OCI-M1 (cell line): ENCODE measurements at places on chromosomes 4 and X.

DNA sequence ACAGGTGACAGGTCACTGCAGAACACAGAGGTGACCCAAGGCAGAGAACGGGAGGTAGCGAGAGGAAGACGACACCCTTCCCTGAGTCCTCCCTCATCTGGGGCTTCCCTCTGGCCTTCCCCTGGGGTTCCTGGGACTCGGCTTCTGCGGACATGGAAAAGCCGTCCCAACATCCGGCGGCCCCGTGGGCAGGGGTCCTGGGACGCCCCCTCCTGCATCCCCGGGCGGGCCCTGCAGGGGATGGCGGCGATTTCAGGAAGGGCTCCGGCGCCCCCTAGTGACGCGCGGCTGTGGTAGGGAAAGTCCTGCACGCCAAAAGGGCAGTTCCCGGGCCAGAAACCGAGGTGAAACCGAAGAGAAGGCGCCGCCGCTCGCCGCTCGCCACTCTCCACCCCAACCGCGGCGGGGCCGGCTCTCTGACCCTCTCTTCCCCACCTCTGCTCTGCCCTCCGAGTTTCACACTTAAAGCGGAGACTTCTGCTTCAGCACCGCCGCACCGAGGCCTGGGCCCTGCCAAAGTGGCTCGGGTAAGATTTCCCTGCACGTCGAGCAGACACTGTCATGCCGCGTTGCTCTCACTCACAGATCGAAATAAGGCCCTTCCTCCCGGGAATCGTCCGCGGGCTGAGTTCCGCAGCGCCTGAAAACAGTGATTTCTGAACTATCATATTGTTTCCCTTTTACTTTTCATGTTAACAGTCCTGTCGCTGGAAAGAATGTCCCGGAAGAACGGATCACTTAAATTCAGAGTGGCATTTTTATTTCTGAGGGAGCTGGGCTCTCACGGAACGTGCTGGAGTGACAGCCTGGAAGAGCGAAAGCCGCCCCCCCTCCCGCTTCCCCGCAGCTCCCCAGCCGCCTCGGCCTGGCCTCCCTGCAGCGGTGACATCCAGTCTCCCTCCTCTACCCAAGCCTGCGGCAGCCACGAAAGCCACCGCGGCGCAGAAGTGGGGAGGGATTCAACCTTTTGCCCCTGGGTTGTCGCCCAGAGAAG, 110.6 kb downstream of the DCTD start:
- DNase-seq, result peak; percentile 80

- DNase-seq, result no peak
Observed at GRCh38 chr4:142331132-142331531, 515.0 kb downstream of the INPP4B start.

DNA sequence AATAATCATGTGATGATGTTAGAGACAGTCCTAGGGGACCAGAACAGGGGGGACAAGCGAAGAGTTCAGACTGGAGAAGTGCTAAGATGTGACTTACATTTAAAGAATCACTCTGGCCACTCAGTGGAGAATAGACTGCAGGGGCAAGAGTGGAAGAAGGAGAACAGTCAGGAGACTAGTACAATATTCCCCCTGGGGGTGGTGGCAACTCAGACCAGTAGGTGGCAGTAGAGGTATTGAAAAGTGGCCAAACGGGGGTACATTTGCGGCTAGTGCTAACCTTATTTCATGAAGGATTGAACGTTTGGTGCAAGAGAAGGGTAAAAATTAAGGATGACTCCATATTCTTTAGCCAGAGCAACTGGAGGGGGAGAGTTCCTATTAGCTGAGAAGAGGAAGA, 2.7 kb upstream of the BMX start:
- DNase-seq, result peak; percentile 85

GRCh38 chrX:24153796-24154189, 4.3 kb downstream of the ZFX start:
- DNase-seq, result peak; percentile 1

- peak; percentile 64 for DNase-seq
Observed at GRCh38 chr4:114384629-114385028, 214.0 kb upstream of the UGT8 start.

DNA sequence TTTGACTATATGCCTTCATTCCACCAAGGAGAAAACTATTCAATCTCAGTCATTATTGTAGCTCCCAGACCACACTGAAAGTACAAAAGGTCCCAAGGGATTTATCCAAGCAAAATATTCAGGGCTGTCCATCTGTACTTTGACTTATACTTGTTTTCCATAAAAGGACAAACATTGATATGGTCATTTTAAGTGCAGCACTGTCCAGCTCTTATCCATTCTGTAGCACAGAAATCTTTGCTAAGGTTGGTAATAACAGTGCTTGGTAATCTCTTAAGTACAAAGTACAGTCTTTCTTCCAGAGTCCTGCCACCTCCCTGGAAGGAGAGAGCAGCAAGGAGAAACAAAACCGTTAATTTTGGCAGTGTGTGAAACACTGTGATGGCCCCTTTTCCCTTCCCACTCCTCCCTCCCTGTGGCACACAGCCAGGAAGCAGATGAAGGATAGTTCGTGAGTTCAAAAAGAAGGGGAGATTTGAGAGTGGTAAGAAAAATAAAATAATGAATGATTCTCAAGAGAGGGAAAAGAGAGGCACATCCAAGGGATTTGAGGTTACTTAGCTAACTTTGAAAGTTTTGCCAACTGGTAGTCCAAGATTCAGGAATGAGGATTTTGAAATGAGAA, 6.8 kb upstream of the CXCL2 start:
- no peak for DNase-seq

GRCh38 chr4:111930659-111931058, 214.6 kb upstream of the FAM241A start:
- peak; percentile 27 for DNase-seq

- DNase-seq, result no peak
Observed at GRCh38 chr4:118395057-118395644, 42.3 kb upstream of the PRSS12 start.

DNA sequence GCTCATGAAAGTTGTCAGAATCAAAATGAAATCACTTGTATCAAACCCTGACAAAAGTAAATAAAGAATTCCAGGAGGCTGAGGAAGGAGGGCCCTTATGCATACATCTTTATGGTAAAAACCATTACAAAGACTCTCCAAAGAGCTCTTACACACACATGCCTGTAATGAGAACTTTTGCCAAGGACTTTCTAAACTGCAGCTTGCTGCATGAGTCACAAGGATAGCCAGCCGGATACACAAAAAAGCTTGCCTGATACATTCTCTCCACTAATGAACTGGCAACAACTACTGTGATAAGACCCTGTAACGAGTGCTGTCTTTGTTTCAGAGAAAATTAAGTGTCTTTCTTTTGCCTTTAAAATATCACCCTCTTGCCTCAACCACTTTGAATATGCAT, 618.1 kb downstream of the PPP4R3C start:
- no peak for DNase-seq

DNA sequence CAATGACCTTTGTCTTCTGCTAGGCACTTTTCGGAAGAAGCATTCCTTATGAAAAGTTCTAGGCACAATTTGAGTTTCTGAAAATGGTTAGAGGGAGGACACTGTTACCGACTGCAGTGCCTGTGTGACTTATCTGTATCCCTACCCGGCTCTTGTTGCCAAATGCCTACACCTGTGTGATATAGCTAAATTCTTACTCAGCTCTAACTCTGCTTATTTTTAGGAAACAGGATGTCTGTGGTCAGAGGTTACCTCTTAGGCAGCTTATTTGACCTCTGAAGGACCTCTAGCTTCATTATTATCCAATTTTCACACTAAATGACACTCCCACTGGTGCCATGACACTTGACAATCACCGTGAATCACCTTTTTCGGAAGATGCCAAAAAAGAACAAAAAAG, 561.1 kb upstream of the SMIM31 start:
- DNase-seq, result no peak

- DNase-seq, result no peak
Observed at GRCh38 chr4:14880805-14881204, 121.5 kb upstream of the CPEB2 start.

GRCh38 chrX:119427024-119427794, 28.1 kb downstream of the SLC25A43 start:
- DNase-seq, result peak; percentile 63

- DNase-seq, result peak; percentile 72
Observed at GRCh38 chrX:38985375-38985774, 184.1 kb downstream of the MID1IP1 start.

DNA sequence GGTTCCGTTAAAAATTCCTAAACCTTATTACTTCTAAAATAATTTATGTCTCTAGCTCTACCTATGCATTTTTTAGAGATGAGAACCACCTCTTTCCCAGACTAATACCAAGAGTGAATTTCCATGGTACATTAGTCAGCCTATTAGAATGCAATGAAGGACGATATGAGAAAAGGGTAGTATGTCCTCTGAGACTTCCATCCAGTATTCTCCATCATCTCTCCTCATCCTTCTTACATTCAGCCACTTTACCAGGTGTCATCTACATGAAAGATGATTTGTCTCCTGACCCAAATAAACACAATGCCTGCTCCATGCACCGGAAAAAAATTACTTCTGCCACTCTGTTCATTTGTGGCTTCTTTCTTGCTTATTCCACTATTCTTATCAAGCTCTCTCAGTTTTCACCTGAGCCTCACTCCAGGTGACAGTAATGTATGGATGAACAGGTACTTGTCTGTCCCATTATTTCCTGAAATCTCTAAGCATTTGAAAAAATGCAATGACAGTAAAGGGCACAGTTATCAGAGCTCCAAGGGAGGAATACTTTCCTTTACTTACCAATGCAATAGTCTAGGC, 97.9 kb downstream of the MAB21L2 start:
- no peak for DNase-seq

- DNase-seq, result no peak
Observed at GRCh38 chr4:159209249-159209648, 106.4 kb downstream of the RAPGEF2 start.

DNA sequence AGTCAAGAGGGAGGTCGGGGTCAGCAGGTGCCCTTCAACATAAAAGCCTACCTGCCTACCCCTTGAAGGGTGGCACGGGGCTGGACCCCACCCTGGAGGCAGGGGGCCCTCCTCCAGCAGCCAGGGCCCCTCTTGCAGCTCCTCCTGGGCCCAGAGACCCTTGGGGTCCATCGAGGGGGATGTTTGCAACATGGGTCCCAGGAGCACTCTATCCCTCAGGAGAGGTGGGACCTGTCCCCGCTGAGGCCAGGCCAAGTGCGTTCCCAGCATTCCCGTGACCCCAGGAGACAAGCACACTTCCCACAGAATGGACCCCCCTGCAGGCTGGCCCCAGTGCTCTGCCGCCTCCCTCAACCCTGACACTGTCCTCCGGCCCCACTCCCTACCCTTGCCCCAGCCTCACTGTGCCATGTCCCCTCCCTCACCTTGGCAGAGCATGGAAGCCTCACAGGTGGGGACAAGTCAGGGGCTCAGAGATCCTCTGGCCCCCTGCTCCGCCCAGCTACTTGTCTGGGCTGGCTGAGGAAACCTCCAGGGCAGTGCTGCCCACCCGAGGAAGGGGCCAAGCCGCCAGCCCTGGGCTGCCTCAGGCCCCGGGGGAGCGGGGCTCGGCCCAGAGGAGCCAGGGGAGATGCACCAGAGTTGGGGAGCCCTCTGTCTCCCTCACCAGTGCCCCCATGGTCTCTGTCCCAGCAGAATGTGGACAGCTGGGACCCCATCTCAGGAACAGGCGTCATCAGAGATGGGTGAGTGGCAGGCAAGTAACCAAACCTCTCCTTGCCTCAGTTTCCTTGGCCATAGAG, 2.2 kb downstream of the MXD4 start:
- DNase-seq, result no peak

DNA sequence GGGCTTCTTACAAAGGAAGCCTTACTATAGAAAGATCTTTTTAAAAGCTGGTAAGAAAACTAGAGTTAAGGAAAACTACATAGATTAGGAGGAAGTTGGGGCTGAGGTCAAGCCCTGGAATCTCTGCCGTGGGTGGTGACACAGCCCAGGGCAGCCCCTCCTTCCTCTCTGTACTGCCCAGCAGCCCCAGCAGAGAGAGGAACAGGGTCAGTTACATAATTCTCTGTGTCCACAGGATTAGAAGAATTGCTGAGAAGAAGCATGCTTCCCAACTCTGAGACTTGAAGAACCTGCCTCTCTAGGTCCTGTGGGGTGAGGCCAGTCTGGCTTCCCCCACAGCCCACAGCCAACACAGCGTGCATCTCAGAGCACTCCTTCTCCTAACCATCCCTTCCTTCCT, 9.2 kb upstream of the ABLIM2 start:
- DNase-seq, result no peak

DNA sequence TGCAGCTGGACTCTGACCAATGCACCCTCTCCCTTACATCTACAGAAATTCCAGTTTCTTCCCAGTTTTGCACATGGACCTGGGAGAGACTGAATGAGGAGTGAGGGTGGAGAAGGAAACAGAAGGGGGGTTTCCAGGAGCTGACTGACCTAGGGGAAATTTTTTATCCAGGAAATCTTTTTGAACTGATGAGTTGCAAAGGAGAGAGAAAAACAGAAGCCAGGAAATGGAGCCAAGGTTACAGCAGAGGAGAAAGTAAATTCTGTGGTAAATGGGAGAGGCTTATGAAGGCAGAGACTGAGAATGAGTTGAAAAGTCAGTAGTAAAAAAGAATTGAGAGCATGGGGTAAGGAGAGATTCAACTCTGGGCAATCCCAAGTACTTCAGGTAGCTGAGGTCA, 192.8 kb downstream of the SMIM20 start:
- DNase-seq, result no peak

DNA sequence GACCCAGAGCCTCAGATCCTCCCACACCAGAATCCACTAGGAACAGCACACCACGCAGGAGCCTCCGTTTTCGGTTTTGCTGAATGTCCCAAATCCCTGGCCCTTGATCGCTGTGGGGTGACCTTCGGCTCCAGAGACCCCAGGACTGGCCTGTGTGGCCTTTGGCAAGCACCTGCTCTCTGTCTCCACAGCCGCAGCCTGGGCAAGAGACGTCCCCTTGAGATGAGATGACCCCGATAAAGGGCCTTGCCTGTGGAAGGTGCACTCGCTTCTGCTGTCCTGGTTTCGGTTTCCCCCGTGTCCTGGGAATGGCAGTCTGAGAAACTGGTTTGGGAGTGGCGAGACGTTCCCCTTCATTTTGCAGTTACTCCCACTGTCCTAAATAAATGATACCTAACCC, 9.6 kb downstream of the PSAPL1 start:
- no peak for DNase-seq

GRCh38 chrX:120768254-120768653, 107.4 kb downstream of the CT47B1 start:
- DNase-seq, result no peak

GRCh38 chr4:173763389-173763788, 233.4 kb upstream of the HAND2 start:
- DNase-seq, result no peak

DNA sequence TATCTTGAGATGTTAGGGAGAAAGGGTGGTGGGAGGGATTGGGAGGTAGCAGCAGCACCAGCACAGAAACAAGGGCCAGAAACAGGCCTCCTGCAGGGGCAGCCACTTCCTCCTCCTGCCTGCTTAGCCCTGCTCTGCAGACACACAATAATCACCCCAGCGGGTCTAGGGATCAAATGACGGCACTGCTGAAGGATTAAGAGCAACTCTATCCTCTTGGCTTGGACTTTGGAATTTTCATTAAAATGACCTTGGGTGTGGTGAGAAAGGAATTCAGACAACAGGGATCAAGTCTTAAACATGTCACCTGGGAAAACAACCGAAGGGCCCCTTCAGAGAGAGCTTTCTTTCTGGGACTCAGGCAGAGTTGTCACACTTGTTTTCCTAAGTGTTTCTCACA, 353.4 kb downstream of the SPRY1 start:
- DNase-seq, result no peak

- peak; percentile 73 for DNase-seq
Observed at GRCh38 chr4:67714248-67714583, 13.3 kb upstream of the UBA6 start.

GRCh38 chr4:187251896-187252295, 528.2 kb upstream of the FAT1 start:
- DNase-seq, result no peak

- DNase-seq, result peak; percentile 90
Observed at GRCh38 chrX:130091980-130092522, 18.2 kb downstream of the ELF4 start.

- no peak for DNase-seq
Observed at GRCh38 chr4:7198440-7199128, 6.2 kb downstream of the SORCS2 start.
